ENCODE measurements at places on chromosomes 4 and X. TPM values are rescaled to one million over a fixed set of nuclear protein-coding genes. Genes with fewer than 3 reads are reported as not detected.

Gene GPC4
- 6.4 TPM for total RNA-seq

Gene ARHGAP36
- not detected for total RNA-seq

Gene GAGE12F
- total RNA-seq: not detected

Gene GALNTL6
- total RNA-seq: not detected

Gene CAPN6
- 0.78 TPM for total RNA-seq

Gene NSG1
- 17.8 TPM for total RNA-seq

Gene AMTN
- total RNA-seq: not detected

Gene BRS3
- total RNA-seq: not detected

Gene STPG2
- 0.28 TPM for total RNA-seq

All from mammary epithelial cell (primary cell).